ENCODE measurements at places on chromosomes 11 and 22. TPM values are rescaled to one million over a fixed set of nuclear protein-coding genes. Genes with fewer than 3 reads are reported as not detected.

DNA sequence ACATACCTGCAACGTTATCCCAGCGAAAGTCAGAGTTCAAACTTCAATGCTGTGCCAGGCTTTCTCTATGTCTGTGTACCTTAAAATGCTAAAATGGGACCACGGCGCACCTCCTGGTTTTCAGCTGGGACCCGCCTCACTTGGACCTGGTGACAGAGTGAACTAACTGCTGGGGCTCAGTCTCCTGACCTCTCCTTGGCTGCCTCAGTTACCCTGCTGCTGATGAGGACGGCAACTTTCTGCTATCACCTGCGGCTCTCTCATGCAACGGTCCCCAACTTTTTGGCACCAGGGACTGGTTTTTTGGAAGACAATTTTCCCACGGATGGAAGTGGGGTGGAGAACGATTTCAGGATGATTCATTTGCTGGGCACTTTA lies 402.8 kb downstream of the BRD1 start:
- no peak for DNase-seq

DNA sequence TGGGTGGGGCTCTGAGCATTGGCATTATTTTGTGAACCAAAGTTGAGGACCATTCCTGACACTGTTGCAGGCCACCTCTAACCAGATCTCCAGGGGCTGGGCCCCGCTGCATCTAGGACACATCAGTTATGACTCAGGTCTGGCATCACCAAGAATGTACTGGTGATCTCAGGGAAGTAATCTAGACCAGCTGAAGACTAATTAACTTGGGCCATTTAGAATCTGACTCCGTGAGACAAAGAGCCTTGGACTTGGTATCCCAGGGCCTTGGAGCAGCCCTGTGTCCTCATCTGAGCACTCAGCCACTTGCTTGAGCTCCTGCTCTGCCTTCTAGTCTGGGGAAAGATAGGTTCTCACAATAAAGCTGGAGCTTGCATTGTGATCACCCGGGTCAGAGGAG lies 200.6 kb downstream of the KIRREL3 start:
- DNase-seq, result no peak

DNA sequence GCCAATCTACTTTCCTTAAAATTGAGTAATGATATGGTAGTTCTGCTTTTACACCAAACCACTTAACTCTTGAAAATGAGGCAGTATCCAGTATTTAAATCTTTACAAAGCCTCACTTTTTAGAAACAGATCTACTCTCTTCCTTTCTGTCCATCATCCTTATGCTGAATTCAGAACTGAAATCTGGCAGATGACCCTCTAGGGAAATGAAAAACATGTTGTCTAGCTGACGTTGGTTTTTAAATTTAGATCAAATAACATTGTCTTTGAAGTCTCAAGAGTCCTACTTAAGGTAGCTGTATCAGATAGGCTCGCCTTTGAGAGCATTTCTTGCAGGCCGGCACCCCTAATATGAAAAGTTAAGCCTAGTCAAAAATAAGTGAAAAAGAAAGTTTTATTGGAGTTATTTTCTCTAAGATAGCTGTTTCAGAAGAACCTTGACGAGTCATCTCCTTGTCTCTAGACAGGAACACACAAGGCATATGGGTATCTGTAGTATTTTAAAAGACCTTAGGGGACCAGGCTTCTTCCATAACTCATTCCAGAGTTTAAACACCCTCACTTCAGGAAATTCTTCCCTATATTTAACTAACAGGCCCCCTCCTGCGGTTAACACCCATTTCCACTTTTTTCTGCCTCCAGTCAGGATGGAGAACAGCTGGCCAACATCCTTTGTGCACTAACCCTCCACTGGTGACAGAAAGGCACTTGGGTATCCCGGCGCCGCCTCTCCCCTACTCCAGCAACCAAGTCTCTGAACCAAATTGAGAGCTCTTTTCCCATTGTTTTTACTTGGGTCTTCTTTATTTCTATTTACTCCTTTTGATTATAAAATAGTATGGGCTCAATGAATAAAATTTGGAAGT lies 81.2 kb downstream of the WNT11 start:
- no peak for DNase-seq

GRCh38 chr11:122538060-122538459 lies 117.5 kb upstream of the UBASH3B start:
- DNase-seq, result no peak

DNA sequence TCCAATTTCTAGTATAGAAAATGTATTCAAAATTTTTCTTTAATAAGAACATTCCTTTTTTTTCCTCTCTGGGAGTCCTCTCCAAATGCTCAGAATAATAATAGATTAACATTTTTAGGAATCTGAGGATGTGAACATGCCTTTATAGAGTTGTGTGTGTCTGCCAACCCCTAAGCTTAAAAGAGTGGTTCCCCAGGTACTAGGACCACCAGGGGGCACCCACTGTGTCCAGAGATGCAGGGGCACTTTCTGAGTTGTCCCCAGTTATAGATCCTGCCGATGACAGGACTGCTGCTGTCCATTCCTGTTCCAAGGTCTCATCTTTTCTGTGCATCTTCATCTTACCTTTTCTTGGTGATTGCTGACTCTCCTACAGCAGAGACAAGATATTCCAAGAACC lies 27.0 kb upstream of the MICAL2 start:
- no peak for DNase-seq

- DNase-seq, result peak; percentile 50
Measured at GRCh38 chr22:36736701-36737320, 33.3 kb upstream of the CACNG2 start.

- DNase-seq, result peak; percentile 74
Measured at GRCh38 chr11:4626207-4627099, 10.8 kb upstream of the OR51D1 start.

DNA sequence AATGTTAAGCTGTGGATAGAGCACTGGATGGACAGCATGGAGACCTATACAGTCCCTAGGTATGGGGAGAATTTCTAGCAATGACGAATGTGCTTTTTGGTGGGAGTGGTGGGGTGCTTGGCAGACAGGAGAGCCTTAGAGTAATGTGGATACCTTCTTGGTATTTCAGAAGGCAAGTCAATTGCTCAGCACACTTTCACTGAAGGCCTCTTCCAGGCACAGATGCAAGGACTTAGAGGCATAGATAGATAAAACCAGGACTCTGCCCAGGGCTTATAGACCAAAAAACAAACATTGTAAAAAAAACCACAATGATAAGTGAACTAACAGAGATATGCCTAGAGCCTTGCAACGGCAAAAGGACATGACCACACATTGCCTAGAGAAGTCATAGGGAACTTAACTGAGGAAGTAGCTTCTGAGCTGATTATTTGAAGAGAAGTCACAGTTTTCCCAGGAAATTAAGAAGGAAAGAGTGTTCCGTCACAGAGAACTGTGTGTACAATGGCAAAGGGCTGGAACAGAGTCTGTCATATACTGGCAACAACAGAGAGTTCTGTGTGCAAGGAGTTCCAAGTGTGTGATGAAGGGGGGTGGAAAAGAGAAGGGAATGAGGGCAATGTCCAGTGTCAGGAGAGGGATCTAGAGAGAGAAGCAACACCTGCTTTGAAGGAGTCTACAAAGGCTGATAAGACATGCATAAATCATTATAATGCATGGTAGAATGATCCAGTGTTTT lies 65.9 kb upstream of the PICALM start:
- no peak for DNase-seq

DNA sequence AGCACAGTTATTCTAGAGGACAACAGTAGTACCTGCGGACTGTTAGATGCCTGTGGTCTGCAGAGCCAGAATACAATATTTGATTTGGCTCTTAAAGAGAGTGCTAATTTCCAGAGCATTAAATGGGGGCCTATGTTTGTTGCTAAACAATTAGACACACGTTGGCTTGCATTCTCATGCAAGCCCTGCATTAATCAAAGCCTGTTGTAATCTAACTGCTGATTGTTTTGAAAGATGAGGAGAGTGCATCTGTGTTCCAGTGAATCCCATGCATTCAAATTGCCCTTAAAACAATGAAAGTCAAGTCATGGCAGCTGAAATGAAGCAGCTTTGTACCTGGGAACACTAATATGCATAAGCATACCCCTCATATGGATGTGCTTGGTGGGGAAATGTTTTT lies 419.4 kb downstream of the DYNC2H1 start:
- no peak for DNase-seq

GRCh38 chr11:91470656-91471055 lies 754.0 kb upstream of the FAT3 start:
- no peak for DNase-seq

DNA sequence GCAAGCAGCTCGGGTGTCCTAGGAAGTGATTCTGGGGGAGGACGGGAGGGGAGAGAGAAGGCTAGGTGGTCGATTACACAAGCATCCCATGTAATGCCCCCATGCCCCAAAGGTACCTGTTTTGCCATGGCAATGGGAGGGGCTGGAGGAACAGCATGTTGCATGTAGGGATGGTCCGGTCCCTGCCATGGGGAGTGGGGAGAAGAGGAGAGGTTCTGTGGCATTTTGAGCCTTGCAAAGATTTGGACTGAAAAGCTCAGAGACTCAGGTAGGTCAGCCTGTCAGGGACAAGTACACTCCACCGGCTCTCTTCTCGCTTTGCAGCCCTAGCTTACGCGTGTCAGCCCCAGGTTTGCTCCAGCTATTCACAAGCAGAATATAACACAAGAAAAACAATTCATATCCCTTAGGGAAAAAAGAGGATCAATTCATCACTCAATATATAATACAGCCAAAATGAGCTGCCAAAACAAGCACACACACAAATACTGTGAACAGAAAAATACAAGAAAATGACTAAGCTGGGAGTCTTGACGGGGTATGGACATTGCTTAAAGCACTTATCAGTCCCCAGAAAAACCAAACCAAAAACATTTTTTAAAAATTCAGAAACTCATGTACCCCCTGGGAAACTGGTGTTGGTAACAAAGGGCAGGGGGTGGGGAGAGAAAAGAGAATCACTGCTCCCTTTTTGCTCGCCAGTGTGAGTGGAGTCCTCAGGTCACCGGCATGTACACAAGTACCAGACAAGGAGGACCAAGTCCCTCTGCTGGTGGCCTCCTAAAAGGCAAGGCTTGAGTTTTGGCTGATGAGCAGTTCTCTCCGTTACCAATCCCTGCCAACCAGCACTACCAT lies 21.6 kb downstream of the APOL5 start:
- DNase-seq, result no peak

DNA sequence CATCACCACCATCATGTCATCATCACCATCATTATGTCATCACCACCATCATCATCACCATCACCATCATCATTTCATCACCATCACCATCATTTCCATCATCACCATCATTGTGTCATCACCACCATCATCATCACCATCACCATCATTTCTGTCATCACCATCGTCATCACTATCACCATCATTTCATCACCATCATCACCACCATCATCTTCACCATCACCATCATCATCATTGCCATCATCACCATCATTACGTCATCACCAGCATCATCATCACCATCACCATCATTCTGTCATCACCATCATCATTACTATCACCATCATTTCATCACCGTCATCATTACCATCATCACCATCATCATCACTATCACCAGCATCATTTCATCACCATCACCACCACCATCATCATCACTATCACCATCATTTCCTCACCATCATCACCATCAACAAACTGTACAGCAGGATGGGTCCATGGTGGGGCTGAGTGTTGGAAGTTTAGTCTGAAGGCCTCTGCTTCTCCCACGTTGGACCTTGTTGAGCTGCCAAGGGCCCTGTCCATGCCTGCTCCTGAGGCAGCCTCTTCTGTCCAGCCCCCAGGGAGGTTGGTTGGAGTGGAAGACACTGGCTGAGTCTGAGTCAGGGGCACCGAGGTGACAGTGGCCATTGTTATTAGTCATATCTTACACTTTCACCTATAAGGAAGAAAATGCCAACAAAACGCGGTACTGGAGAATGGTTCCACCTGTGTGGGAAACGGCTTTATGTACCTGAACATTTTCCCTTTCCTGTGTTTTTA lies 247.1 kb downstream of the TBC1D22A start:
- peak; percentile 52 for DNase-seq

DNA sequence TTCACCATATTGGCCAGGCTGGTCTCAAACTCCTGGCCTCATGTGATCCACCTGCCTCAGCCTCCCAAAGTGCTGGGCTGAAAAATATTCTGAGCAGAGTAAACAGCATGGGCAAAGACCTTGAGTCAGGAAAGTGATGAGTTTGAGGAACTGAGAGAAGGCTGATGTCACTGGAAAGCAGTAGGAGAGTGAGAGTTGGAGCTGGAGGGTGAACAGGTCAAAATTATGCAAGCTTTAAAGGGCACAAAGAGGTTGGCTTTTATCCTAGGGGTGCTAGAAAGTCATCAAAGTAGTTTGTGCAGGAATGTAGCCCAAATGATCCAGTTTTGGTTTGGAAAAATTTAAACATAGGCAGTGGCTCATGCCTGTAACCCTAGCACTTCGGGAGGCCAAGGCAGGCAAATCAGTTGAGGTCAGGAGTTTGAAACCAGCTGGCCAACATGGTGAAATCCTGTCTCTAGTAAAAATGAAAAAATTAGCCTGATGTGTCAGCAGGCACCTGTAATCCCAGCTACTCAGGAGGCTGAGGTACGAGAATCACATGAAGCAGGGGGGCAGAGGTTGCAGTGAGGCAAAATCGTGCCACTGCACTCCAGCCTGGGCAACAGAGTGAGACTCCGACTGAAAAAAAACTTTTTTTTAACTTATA lies 44.7 kb upstream of the CXCR5 start:
- no peak for DNase-seq

DMC1 gene
- total RNA-seq, result 43.3 TPM

RIC3 gene
- total RNA-seq, result 15.7 TPM

XPNPEP3 gene
- total RNA-seq, result 11.0 TPM

MYOD1 gene
- not detected for total RNA-seq

OR5B21 gene
- total RNA-seq, result not detected

INS gene
- total RNA-seq, result not detected

TBX10 gene
- total RNA-seq, result not detected
